ENCODE measurements at places on chromosomes 2 and 18.

DNA sequence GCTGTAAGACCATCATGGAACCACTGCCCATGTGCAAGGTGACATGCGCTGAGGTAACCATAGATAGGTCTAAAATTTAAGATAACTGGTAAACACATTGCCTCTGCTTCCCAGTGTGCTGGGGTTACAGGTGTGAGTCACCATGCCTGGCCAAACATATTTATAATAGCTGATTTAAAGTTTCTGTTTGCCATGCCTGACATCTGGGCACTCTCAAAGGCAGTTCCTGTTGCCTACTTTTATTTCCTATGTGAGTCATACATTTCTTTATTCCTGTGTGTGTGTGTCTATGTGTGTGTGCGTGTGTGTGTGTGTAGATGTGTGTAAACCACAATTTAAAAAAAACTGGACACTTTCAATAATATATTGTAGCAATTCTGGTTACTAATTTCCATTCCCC is 415.2 kb upstream of the NETO1 start:
- DNase-seq, result no peak

GRCh38 chr2:86087936-86088850 is 17.5 kb downstream of the POLR1A start:
- peak; percentile 53 for DNase-seq

GRCh38 chr18:32343634-32344033 is 127.0 kb downstream of the GAREM1 start:
- DNase-seq, result no peak

DNA sequence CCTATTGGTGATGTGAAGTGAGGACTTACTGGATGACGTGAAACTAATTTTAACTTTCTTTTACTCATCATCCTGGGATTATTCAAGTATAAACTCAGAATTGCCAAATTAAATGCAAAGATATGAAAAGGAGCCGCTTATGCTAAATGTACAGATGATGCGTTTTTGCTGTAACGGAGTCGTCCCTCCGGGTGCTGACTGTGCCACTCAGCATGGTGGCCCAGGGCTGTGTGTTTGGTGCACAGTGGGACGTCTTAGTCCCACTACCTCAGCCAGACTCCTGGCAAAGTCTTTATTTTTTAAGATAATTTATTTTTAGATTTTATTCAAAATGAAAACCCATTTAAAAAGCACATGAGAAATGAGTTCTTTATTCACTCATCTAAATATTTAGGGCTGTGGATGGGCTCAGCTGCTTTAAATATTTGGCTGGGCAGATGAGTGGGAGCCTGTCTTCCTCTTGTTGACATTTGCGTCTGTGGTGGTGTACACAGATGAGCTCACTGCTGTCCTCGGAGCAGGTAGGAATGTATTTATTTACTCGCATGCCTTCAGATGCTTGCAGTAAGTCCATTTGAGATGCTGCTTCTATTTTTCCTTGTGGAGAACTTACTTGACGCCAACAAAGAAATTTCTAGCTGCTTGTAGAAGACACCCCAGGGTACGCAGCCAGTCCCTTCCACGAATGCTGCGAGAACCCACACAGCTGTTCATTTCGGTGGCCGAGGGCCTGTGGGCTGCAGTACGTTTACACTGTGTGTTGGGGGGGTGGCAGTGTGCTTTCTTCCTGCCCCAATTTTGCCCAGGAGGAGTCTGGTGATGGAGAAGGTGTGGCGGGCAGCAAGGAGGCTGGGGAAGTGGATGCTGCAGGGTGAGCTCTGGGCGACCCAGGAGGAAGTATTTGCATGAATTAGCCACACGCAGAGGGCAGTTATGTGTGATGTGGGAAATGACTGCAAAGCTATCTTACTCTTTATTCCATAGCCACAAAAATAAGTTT is 105.0 kb downstream of the AGAP1 start:
- DNase-seq, result no peak

GRCh38 chr18:78915446-78916008 is 64.1 kb upstream of the SALL3 start:
- no peak for DNase-seq

- no peak for DNase-seq
These were observed 1251.6 kb upstream of the ZEB2 start for GRCh38 chr2:145771525-145771924.

DNA sequence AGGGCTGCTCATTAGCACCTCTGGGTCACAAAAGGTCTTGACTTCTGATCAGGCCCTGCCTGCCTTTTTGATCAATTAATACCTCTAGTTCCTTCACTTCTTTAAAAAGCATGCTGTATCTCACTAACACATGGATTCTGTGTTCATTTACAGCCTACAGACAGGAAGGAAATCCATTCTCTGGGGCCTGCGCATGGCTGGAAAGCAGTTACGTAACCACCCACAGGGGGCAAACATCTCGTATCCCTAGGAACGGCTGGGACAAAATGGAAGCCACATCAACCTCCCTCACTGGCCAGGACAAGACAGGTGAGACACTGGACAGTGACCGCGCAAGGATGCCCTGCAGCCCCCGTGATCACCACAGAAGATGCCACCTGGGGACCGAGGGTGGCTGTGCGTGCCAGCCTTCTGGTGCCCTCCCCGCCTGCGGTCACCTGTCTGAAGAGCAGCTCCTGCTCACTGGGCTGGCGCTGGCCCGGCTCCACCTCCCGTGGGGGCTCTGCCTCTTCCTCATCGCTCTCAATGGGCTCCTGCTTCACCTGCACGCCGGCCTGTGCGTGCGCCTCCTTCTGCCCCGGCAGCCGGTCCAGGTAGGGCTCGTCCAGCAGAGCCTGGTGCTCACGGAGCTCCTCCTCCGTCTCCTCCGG is 266.9 kb downstream of the TWIST2 start:
- DNase-seq, result no peak

- DNase-seq, result no peak
These were observed 383.7 kb downstream of the XIRP2 start for GRCh38 chr2:167271932-167272331.

DNA sequence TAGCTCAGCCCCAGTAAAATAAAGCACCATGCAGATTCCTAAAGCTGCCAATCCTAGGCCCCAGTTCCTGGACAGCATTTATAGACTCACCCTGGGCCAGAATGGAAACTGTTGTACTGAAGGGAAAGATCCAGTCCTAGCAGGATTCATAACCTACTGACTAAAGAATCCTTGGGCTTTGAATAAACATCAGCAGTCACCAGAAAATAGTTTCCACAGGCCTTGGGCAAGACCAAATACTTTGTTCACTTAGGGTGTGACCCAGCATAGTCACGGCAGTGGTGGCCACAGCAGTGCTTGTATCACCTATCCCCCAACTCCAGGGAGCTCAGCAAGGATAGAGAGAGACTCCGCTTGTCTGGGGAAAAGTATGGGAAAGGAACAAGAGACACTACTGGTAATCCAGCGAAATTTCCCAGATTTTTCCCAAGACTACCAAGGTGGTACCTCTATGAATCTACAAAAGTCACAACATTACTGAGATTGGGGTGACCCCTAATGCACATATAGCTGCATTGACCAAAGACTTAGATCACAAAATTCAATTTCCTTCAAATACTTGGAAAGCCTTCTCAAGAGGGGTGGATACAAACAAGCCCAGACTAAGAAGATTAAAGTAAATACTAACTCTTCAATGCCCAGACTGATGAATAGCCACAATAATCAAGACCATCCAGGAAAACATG is 748.1 kb upstream of the LRATD1 start:
- no peak for DNase-seq

Measured in 8988T (cell line).